Thyroid gland (tissue), 4 donors: ENCODE measurements at places on chromosomes 3 and 15. TPM values are rescaled to one million over a fixed set of nuclear protein-coding genes. Genes with fewer than 3 reads are reported as not detected.

GRCh38 chr3:29382845-29383244 is 102.0 kb downstream of the RBMS3 start:
- no peak for DNase-seq
- no peak overlapping the region for H3K4me3 ChIP-seq
- H3K4me1 ChIP-seq: peaks cover 22% of the 10 kb centered on the region
- no peaks in the 10 kb centered on the region for H3K36me3 ChIP-seq

GRCh38 chr15:75620058-75620820 is 5.3 kb downstream of the SNUPN start:
- no peak overlapping the region for H3K27ac ChIP-seq
- H3K27me3 ChIP-seq: no peaks in the 10 kb centered on the region
- DNase-seq: no peak
- H3K4me1 ChIP-seq: no peaks in the 10 kb centered on the region

DNA sequence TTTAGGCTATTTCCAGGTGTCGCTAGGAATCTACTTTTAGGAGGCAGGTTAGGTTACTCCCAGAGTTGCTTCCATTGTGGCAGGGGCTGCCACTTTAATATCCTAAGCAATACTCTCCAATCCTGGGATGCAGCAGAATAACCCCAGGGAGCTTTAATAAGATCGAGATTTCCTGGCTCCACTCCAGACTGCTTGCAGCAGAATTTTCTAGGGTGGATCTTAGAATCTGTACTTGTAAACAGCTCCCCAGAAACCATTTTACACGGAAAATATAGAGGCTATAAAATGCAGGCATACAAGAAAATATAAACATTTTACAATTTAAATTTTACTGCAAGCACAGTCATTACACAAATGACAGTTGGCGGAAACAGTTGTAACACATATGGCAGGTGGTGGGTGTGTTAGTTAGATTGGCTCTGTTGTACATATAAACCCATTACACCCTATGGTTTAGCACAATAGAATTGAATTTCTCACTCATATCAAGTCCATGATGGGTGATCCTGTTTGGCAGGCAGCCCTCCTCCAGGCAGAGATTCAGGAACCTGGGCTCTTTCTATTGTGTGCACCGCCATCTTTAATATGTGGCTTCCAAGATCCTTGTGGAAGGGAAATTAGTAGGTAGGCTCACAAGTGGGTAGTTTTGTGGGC is 35.0 kb upstream of the TNFAIP8L3 start:
- no peaks in the 10 kb centered on the region for H3K36me3 ChIP-seq
- no peak overlapping the region for H3K27ac ChIP-seq
- H3K4me1 ChIP-seq: no peaks in the 10 kb centered on the region
- DNase-seq: no peak

GRCh38 chr3:123080864-123081562 is 14.2 kb downstream of the PDIA5 start:
- H3K36me3 ChIP-seq: no peaks in the 10 kb centered on the region
- H3K27ac ChIP-seq: peak overlapping the region; percentile 69
- peaks cover 96% of the 10 kb centered on the region for H3K4me1 ChIP-seq
- H3K4me3 ChIP-seq: no peak overlapping the region
- DNase-seq: no peak

GRCh38 chr3:14490255-14490654 is 49.9 kb downstream of the GRIP2 start:
- DNase-seq: no peak
- peaks cover 21% of the 10 kb centered on the region for H3K36me3 ChIP-seq
- H3K27ac ChIP-seq: no peak overlapping the region
- H3K4me3 ChIP-seq: no peak overlapping the region

GRCh38 chr3:113304102-113304501 is 92.7 kb downstream of the BOC start:
- no peaks in the 10 kb centered on the region for H3K4me1 ChIP-seq
- no peak overlapping the region for H3K4me3 ChIP-seq
- no peak for DNase-seq
- H3K27ac ChIP-seq: no peak overlapping the region
- no peaks in the 10 kb centered on the region for H3K36me3 ChIP-seq
- H3K27me3 ChIP-seq: no peaks in the 10 kb centered on the region

- H3K27me3 ChIP-seq: no peaks in the 10 kb centered on the region
- DNase-seq: no peak
Observed at GRCh38 chr15:56719021-56719612, 14.2 kb downstream of the ZNF280D start.

DNA sequence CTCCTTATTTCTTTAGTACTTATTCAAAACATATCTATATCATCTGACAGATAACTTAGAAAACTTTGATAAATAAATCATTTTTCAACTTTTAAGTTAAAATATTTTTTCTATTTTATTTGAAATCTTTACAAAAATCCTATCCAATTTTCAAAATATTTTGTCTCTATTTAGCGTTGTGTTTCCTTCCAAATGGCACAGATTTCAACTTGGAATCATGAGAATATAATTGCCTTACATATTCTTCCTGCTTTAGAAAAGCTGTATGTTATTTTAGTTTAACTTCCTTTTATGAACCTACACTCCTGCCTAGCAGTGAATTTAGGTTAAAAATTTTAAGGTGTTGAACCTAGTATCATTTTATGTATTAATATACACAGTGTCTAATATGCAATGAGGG is 38.2 kb downstream of the BCHE start:
- no peaks in the 10 kb centered on the region for H3K4me1 ChIP-seq
- no peak overlapping the region for H3K27ac ChIP-seq
- DNase-seq: no peak
- no peak overlapping the region for H3K4me3 ChIP-seq
- H3K27me3 ChIP-seq: no peaks in the 10 kb centered on the region

DNA sequence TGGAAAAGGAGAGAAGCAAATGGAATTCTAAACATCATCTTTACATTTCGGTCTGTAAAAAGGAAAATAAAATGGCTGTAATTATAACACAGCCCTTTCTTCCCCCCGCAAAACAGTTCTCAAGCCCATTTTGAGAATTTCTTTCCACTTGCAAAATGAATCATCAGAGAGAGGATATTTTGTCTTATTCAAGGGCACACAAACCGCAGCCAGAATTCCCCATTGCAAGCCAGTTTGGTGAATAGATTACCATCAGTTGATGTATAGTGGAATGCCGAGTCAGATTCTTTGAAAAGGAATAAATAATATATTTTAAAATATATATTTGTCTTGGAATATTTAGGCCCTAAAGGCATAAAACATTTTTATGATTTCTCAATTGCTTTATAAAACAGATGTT is 420.4 kb upstream of the SEMA6D start:
- no peak overlapping the region for H3K27ac ChIP-seq
- no peak for DNase-seq
- H3K36me3 ChIP-seq: no peaks in the 10 kb centered on the region
- no peak overlapping the region for H3K4me3 ChIP-seq
- peaks cover 72% of the 10 kb centered on the region for H3K4me1 ChIP-seq

DNA sequence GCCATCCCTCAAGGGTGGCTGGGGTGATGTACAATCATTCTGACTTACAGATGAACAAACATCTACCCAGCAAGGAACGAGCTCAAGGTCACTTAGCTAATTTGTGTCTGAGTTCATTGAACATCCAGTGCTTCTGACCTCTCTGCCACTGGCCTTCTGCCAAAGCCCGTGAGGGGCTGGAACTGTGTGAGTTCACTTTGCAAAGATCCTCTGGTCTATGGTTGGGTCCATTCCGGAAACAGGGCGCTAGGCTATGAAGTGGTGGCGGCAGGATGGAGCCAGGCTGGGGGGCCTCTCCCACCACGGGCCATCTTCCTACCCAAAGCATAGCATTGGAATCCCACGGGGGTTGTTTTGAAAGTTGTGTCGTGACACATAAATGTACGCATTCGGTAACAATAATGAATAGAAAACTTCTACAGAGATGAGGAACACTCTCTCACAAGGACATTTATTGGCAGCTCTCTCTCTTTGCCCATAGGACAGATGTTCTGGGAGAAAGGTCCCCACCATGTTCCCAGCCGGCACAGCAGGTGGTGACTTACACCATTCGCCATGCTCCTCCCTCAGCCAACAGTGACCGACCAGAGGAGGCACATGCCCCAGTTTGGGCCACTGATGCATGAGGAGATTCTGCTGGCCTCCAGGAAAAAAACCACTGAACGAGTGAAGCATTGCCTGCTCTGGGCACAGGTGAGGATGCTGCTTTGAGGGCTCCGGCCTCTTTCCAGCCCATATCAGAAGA is 214.7 kb upstream of the CHRNA7 start:
- H3K27me3 ChIP-seq: no peaks in the 10 kb centered on the region
- H3K27ac ChIP-seq: no peak overlapping the region
- no peaks in the 10 kb centered on the region for H3K36me3 ChIP-seq
- H3K4me3 ChIP-seq: no peak overlapping the region
- peak; percentile 7 for DNase-seq
- no peaks in the 10 kb centered on the region for H3K4me1 ChIP-seq

GRCh38 chr3:126399351-126399735 is 4.6 kb downstream of the CFAP100 start:
- H3K27ac ChIP-seq: no peak overlapping the region
- H3K4me3 ChIP-seq: no peak overlapping the region
- H3K4me1 ChIP-seq: no peaks in the 10 kb centered on the region
- no peaks in the 10 kb centered on the region for H3K36me3 ChIP-seq

DNA sequence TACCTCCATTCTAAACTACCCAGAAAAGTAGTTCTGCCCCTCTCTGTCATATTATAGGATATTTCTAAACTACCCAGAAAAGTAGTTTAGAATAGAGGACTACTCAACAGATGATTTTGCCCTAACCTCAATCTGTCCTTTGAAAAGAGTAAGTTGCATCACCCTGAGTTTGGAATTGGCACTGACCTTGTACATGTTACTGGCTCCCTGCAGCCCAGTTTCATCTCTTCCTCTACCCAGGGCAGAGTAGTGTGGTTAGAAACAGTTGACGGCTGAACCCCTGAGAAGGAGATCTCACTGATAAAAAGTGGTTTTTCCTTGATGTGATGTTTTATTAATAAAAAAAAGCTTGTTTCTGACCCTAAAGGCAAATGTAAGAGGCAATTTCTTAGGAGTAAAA is 340.5 kb upstream of the NECTIN3 start:
- DNase-seq: no peak
- H3K36me3 ChIP-seq: no peaks in the 10 kb centered on the region
- H3K27ac ChIP-seq: no peak overlapping the region
- no peaks in the 10 kb centered on the region for H3K27me3 ChIP-seq
- no peaks in the 10 kb centered on the region for H3K4me1 ChIP-seq
- no peak overlapping the region for H3K4me3 ChIP-seq

DNA sequence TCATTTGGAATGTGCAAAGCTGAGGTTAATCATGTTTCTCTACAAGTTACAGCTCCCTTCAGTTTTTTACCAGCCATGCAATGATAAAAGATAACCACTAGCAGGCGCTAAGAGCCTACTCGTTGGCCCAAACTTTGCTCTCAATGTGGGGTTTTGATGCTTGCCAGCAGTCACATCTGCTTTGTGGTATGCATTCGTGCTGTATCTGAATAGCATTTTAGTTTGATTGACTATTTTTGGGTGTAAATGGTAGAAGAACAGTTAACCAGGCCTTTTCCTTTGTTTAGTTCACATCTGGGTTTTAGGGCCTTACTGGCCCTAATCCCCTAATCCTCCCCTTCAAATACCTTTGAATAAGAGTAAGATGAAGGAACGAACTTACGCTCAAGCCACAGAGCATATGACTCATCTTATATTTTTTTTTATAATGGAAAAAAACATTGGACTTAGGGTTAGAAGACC is 4.4 kb upstream of the CLDN11 start:
- peak; percentile 23 for DNase-seq
- peaks cover 5% of the 10 kb centered on the region for H3K4me1 ChIP-seq
- H3K4me3 ChIP-seq: no peak overlapping the region

The MRPL3 gene
- total RNA-seq: 96.6 TPM

DNA sequence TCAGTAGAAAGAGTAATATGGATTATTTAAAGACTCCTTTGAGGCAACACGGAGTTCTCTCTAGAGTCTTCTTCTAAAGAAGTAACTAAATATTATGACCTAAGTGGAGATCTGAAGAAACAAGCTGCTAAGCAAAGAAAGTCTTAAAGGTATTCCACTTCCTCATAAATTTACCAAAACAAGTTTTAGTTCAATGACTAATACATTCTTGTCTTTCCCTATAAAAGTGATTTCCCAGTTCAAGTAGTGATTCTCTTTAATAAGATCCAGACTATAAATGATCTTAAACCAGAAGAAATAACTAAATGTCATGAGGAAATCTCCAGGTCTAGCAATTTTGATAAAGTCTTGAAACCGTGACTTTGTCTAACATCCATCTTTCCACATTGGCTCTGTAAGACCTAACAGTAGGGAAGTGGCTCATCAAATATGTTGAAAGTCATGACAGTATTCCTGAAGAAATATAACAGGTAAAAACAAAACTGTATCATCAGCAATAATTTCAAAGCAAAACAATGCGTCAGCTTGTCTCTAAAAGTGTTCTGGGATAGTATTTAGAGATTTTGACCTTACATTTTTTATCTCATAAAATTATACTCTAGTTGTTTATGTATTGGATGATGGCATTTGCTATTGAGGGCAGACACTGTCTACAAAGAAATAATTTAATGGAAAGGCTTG is 51.8 kb upstream of the NEDD4 start:
- no peaks in the 10 kb centered on the region for H3K4me1 ChIP-seq
- H3K27me3 ChIP-seq: no peaks in the 10 kb centered on the region
- no peak overlapping the region for H3K4me3 ChIP-seq
- DNase-seq: no peak

DNA sequence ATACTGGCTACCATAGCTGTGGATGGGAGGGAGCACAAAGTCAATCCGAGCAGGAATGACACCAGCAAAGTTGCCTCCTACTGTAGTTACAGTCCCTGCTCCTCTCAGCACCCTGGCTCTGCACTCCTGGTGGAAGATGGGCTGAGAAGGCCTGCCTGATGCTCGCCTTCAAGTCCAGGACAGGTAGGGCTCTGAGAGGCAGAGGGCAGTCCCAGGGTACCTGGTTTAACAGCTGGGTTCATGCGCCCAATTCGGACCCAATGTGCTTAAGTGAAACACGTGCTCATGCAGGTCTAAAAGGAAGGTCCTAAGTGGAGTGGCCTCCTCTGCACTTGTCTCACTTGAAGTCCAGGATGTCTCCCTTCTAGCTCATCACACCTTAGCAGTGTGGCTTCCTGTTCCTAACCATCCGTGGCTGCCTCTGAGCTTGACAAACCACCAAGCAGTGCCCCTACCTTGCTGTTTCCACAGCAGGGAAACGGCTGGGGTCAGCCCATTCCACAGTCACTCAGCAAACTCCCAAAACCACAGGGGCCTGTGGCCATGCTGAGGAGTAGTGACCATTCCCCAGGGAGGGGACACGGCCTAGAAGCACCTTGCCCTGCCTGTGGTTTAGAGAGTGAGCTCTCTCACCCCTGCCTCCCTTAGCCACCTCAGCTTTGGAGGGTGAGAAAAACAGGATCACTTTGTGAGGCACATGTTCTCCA is 3.9 kb upstream of the MUSTN1 start:
- H3K4me1 ChIP-seq: no peaks in the 10 kb centered on the region
- H3K27ac ChIP-seq: no peak overlapping the region
- DNase-seq: no peak
- H3K4me3 ChIP-seq: no peak overlapping the region
- peaks cover 8% of the 10 kb centered on the region for H3K36me3 ChIP-seq
- no peaks in the 10 kb centered on the region for H3K27me3 ChIP-seq

GRCh38 chr15:31325595-31326155 is 960 bp upstream of the KLF13 start:
- peak; percentile 70 for DNase-seq
- H3K27me3 ChIP-seq: no peaks in the 10 kb centered on the region
- H3K4me3 ChIP-seq: peak overlapping the region; percentile 80
- peak overlapping the region; percentile 99 for H3K27ac ChIP-seq
- H3K36me3 ChIP-seq: no peaks in the 10 kb centered on the region
- peaks cover 25% of the 10 kb centered on the region for H3K4me1 ChIP-seq
